ENCODE measurements at places on chromosomes 4 and X. TPM values are rescaled to one million over a fixed set of nuclear protein-coding genes. Genes with fewer than 3 reads are reported as not detected.

Gene DMRTC1B
- total RNA-seq = 0.58 TPM

Gene TSPAN7
- 91.5 TPM for total RNA-seq

Gene PPP1R2C
- not detected for total RNA-seq

Gene PF4V1
- total RNA-seq = not detected

Gene SPACA5B
- total RNA-seq = not detected

Gene CFAP97
- total RNA-seq = 22.4 TPM

Gene CTAG2
- total RNA-seq = not detected

Gene DUX4
- total RNA-seq = not detected

Gene MAGEC1
- not detected for total RNA-seq

Gene MAGEA12
- total RNA-seq = not detected

Gene TMEM154
- 3.5 TPM for total RNA-seq

Gene PPP4R3C
- not detected for total RNA-seq

Measured in colonic mucosa (tissue), 4 donors.